ENCODE measurements at places on chromosomes 3 and 15.

DNA sequence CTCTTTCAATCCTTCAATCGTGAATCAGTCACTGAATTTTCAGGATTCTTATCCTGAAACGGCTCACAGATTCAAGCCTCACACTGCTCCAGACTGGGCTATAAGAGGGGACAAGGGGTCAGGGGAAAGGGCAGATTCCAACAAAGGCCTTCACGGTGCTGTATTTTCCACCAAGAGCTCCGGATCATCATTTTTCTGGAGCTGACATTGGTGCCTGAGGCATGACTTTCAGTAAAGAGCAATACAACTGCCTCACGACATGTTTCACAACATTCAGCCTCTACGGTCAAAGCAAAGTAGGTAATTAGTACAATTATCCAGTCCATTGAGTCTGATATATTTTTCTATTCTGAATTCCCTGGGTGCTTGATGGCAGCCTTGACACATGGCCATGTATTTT is 185.0 kb upstream of the PRICKLE2 start:
- no peak for DNase-seq

GRCh38 chr3:106296062-106296461 is 427.2 kb upstream of the CBLB start:
- no peak for DNase-seq

- no peak for DNase-seq
Observed at GRCh38 chr15:49906966-49907365, 212.1 kb downstream of the ATP8B4 start.

- no peak for DNase-seq
Observed at GRCh38 chr3:71629289-71629688, 45.8 kb upstream of the FOXP1 start.

GRCh38 chr15:60121845-60122244 is 117.7 kb downstream of the FOXB1 start:
- DNase-seq: no peak

- DNase-seq: peak; percentile 47
Observed at GRCh38 chr3:169764312-169764881, 463 bp downstream of the TERC start.

- DNase-seq: no peak
Observed at GRCh38 chr3:171810629-171811294, 479 bp upstream of the PLD1 start.

DNA sequence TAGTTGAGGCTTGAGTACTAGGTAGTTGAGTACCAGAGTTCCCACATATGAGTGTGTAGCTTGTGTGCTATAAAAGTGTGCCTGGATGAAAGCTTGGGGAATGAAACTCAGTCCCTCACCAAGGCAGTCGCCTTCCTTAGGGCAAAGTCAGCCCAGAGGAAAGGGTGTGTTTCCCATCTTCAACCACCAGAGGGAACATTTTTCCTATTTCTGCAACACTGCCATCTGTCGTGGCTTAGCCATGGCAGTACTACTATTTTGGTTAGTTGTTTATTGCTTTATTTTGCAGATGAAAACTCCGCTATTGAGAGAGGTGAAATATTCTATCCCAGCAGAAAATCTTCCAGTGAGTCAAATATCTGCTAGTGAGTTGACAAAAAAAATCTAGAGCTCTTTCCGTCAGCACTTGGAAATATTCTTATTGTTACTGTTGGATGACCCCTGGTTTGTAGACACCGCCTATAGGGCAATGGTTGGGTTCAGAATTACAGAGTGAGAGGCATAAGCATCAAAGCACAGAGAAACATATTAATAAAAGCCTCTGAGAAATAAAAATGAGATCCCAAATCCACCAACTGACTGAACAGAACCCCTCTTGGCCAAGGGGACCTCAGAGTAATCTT is 239.9 kb downstream of the CPNE4 start:
- DNase-seq: no peak

DNA sequence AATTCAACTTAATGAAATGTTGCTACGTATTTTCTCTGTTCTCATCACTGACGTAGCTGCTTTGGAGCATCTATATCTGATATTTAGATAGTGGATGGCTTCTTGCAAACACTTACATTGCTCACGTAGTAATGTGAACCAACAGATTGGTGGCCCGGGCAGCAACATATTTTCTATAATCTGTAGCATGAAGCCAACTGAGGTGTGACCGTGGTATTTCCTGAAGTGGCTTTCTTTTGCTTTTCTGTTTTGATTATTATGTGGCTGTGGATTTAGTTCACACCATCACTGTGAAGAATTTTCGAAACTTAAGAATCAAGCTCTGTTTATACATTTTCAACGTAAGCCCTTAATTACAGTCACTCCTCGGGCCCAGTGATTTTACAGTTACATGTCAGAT is 288.5 kb downstream of the LPP start:
- DNase-seq: no peak

- no peak for DNase-seq
Observed at GRCh38 chr3:53159156-53160060, 1.6 kb upstream of the PRKCD start.

DNA sequence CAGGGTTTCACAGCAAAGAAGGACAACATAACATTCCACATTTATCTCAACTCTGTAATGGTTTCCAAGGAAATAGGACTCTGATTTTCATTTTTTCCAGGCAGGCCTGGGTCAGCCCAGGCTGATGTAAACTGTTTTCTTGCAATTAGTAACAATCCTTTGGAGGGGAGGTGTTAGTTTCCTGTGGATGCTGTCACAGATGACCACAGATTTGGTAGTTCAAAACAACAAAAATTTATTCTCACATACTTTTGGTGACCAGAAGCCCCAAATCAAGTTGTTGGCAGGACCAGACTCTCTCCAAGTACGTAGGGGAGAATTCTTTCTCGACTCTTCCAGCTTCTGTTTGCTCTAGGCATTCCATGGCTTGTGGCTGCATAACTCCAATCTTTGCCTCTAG is 88.0 kb downstream of the EDEM1 start:
- DNase-seq: no peak

DNA sequence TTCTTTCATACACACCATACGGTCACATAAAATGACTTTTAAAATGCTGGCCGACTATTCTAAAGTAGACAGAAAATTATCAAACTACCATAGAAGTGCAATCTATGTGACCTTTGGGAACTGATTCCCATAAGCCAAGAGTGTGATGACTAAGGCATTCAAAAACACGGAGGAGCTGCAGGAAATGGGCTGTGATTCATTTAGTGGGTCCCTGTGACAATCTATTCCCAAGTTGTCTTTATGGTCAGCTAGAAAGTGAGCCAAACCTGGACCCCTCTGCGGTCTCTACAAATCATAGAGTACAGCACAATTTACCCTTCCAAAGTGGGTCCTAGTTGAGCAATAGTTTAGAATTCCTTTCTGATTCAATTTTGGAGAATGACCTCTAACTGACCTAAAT is 251.5 kb upstream of the CBLB start:
- no peak for DNase-seq

DNA sequence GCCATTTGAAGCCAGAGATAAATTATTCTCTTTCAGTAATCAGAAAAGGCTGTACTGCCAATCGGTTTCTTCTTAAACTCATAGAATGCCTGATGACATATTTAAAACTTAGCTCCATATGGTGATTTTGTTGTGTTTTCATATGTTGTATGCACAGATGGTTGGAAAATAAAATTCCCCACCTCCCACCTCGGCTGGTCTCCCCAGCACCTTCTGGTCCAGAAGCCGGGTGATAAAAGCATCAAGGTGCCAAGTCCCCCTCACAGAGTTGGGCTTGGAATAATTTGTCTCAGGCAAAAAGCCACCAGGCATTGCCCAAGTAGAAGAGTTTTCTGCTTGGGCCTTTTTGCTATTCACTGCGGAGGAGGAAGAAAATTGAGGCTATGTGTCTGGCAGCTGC is 18.4 kb downstream of the LARS2 start:
- no peak for DNase-seq

GRCh38 chr3:132803889-132804288 is 81.7 kb upstream of the NPHP3 start:
- no peak for DNase-seq

DNA sequence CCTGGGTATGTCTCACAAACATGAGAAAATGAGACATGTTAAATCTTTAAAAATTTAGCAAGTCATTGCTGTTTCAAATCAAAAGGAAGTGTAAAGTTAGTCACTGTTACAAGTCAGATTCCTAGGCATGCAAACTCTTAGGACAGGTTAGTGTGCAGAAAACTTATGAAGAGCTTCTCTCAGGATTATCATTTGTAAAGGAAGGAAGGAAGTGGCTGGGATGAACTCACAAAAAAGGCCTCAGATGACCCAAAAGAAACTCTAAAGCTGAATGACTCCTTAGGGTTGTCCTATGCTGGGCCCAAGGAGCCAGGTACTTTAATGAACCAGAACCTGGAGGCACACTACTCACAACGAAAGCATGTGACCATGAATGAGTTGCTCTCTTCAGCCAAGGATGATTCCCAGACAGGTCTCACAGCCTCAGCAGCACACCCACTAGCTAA is 25.0 kb downstream of the MSL2 start:
- DNase-seq: no peak

DNA sequence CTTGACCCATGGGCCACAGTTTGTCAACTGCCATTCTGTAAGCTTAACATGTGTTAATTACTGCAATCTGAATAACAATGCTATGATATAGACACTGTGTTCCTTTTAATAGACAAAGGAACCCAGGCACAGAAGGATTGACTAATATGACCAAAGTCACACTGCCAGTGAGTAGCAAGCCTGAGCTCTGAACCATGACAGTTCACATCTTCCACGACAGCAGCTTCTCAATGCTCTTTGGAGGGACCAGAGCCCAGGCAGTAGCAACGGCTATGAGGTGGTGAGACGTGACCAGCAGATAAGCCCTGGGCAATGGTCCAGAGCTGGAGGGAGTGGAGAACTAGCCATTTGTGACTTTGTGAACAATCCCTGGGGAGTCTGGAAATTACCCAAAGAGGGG is 19.4 kb downstream of the CA12 start:
- DNase-seq: no peak

- DNase-seq: no peak
Observed at GRCh38 chr3:182149594-182149993, 437.9 kb downstream of the SOX2 start.

GRCh38 chr3:189316296-189317019 is 144.7 kb downstream of the TPRG1 start:
- no peak for DNase-seq

DNA sequence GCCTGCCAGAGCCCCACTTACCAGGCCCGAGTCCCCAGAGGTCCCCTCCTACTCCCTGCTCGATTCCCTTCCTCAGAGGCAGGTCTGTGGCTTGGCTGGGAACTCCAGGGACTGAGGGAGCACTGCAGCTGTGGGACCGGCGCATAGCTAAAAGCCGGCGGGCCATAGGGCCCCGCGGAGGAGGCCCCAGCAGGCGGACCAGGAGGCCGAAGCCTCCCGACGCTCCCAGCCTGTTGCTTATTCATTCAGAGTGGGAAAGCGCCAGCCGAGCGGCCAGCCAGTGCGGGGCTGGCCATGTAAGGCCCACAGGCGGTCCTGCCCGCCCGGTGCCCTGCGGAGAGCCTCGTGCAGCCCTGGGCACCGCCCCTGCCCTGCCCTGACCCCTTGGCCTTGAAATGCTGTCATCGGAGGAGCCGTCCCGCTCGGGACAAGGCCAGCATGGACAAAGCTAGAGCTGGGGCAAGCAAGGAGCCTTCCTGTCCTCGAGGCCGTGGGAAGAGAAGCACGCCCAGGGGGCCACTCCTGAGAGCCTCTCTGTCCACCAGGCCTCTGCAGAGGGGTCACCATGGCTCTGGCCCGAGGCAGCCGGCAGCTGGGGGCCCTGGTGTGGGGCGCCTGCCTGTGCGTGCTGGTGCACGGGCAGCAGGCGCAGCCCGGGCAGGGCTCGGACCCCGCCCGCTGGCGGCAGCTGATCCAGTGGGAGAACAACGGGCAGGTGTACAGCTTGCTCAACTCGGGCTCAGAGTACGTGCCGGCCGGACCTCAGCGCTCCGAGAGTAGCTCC is at the start of gene LOXL1:
LOXL1 (plus strand) TSS at position 244 of the 784 bp plus-strand sequence; CDS start at position 566, 322 bp downstream.
- DNase-seq: no peak

GRCh38 chr15:88331291-88331690 is 74.8 kb upstream of the NTRK3 start:
- DNase-seq: no peak

- DNase-seq: no peak
Observed at GRCh38 chr3:12155828-12156227, 2.9 kb downstream of the TIMP4 start.

GRCh38 chr3:156246961-156247725 is 126.8 kb downstream of the KCNAB1 start:
- DNase-seq: no peak

- no peak for DNase-seq
Observed at GRCh38 chr15:88118741-88119140, 137.8 kb downstream of the NTRK3 start.

DNA sequence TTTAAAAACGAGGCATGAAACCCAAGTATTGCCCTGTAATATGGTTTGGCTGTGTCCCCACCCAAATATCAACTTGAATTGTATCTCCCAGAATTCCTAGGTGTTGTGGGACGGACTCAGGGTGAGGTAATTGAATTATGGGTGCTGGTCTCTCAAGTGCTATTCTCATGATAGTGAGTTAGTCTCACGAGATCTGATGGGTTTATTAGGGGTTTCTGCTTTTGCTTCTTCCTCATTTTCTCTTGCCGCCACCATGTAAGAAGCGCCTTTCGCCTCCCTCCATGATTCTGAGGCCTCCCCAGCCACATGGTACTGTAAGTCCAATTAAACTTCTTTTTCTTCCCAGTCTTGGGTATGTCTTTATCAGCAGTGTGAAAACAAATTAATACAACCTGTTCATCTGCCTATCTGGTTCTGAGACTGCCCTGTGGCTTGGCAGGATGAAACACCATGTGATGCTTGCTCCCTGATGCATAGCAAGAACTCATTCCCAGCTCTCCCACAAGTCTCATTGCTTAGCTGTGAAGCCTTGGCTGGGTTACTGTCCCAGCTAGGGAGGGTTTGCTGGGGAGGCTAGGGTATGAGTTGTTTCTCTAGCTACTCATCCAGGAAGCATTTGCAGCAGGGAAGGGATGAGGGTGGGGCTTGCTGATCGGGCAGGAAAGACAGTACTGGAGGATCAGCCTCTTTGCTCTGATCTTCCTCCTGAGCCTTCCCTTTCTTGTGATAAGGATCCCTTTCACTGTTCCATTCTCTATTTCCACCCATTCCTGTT is 3.7 kb upstream of the SQOR start:
- no peak for DNase-seq

- DNase-seq: no peak
Observed at GRCh38 chr15:33310481-33311311, at the start of gene RYR3. Gene RYR3, plus strand, starts transcription at chr15:33310967. Its CDS starts 79 bp downstream, at chr15:33311046.

GRCh38 chr15:81254916-81255290 is 58.2 kb downstream of the IL16 start:
- no peak for DNase-seq

DNA sequence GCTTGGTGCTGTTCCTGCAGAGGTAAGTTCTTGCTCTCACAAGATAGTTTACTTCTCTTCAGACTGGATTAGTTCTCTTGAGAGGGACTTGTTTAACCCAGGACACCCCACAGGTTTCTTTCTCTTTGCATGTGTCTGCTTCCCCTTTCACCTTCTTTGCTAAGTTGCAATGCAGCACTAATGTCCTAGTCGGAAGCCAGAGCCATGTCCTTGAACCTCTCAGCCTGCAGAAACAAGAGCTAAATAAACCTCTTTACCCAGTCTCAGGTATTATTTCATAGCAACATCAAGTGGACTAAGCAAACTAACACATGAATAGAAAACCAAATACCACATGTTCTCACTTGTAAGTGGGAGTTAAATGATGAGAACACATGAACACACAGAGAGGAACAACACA is 915.2 kb downstream of the NSUN3 start:
- DNase-seq: no peak

- no peak for DNase-seq
Observed at GRCh38 chr3:120791913-120792312, 49.4 kb downstream of the GTF2E1 start.

GRCh38 chr3:99648101-99648500 is 9.7 kb downstream of the COL8A1 start:
- no peak for DNase-seq

All from activated T-helper 1 cell treated with Interleukin-2 at 50 U/mL for 16 hours (primary cell).